NCI-H1105 treated with DMSO at 0.1 percent for 48 hours (cell line): ENCODE measurements at places on chromosomes 6 and 20.

GRCh38 chr6:10084111-10084986, 330.5 kb downstream of the TFAP2A start:
- no peak for DNase-seq

- no peak for DNase-seq
Observed at GRCh38 chr6:158499601-158500000, 60.3 kb upstream of the TMEM181 start.

- no peak for DNase-seq
Observed at GRCh38 chr20:44413575-44414345, 58.3 kb downstream of the HNF4A start.

DNA sequence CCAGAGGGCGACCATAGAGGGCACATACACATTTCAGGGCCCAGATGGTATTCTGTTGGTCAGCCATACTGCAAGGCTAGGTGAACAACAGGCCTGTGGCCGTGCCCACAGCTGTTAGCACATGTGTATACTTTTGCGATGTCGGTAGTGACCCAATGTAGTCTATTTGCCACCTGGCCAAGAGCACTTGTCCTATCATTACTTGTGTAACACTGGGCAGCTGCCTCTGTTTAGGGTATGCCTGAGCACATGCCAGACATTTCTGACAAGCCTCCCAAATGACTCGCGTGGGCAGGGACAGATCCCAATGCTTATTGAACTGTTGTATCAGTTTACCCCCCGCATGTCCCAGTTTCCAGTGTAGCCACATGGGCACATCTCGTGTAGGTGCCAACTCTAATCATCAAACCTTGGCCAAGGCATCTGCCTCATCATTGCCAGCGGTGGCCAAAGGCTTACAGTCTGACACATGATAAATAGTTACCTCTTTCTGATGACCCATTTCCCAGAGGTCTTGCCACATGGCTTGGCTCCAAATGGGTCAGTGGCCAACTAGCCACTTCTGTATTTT, 74.4 kb upstream of the FBXL4 start:
- DNase-seq, result no peak

DNA sequence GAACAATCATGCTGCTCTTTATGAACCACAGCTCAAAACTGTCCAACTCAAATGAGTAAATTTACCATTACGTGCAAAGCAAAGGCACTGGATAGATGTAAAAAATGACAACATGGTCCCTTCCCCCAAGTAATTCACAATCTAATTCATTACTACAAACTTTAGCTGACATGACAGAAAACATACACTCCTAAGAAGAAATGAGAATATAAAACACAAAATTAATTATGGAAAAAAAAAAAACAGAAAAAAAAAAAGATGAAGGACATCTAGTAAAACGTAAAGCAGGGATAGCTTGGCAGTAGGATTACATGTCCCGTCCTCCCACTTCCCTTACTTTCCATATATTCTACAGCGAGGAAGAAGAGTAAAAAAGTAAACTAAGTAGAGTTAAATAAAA, 5.7 kb downstream of the TUBE1 start:
- no peak for DNase-seq

GRCh38 chr20:58044286-58044685, 184.2 kb downstream of the ANKRD60 start:
- DNase-seq, result no peak

DNA sequence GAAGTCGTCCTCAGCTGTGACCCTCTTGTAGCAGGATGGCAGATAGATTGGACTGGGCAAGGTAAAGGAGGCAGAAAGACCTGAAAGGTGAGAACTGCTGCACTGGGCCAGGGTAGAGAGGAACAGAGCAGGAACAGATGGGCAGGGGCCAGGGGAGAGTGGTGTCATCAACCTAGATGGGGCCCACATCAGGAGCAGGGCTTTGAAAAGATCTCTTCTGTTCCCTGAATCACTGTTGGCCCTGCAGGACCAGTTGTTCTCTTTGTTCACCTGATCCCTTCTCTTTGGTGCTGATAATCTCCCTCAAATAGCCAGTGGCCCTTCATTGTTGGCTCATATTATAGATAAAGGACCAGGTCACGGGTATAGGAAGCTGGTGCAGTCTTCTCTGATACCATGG, 59.9 kb downstream of the DTD1 start:
- no peak for DNase-seq

- DNase-seq, result no peak
Observed at GRCh38 chr6:119535332-119535731, 185.8 kb upstream of the MAN1A1 start.

DNA sequence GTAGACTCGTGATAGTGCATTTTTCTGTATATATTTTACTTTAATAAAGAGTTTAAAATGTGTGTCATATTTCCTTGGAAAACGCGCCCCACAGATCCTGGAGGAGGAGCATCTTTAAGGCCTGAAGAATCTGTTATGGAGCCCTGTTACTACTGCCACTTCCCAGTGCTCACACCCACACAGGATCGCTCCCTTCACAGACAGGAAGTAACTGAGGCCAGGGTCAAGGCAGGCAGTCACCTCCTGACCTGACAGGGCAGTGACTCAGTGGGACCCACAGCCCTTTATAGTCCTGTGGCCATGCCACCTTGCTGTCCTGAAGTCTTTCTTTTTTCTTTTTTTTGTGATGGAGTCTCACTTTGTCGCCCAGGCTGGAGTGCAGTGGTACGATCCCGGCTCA, 9.0 kb downstream of the RRBP1 start:
- DNase-seq, result no peak

- peak; percentile 77 for DNase-seq
Observed at GRCh38 chr6:123007885-123008284, 11.8 kb downstream of the CLVS2 start.

DNA sequence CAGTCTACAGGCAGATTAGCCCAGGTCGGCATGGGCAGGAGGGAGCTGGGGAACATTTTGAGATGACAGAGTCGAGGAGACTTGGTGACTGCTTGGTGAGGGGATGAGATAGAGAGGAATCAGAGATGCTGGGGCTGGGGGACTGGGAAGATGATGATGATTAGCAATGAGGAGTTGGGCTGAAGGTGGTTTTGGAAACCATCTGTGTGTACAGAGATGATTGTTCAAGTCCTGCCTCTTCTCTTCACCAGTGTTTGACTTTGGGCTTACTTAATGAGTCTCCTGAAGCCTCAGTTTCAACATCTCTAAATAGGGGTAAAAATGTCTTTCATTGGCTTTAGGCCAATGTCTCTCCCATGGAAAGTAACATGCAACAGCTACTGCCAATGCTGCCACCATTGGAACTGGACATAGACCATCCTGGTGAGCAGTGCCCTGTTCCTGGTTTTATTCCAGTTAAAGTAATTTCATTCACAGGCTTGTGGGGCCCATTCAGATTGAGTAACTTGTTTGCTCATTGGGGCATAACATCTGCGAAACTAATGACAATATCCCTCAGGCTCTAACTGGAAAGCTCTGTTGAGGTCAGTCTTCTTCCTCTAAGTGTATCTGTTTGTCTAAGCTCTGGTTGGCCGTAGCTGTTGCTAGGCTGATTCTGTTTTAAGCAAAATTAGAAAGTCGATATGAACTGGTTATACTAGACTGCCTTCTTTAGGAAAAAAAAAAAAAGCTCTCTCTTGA, 99.1 kb downstream of the ARMC2 start:
- DNase-seq, result no peak

GRCh38 chr20:10972219-10972860, 298.5 kb upstream of the JAG1 start:
- no peak for DNase-seq

DNA sequence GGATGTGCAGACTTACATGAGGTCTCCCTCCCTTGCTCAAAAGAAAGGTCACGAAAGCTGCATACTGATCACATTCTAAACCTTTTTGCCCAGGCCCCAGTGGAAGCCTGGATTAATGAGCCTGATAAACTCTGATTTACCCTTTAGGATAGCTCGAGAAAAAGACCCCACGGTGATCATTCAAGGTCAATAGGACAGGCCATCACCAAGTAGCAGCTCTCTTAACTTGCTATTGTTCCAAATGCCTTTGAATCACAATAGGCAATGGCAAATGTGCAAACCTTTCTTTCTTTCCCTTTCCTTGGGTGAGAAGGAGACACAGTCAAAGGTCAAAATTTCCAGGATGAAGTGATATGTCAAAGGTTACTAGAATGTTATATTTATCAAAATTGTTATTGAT, 327.3 kb downstream of the HDGFL1 start:
- DNase-seq, result no peak

GRCh38 chr6:27507041-27507956, 34.4 kb upstream of the ZNF184 start:
- DNase-seq, result no peak

DNA sequence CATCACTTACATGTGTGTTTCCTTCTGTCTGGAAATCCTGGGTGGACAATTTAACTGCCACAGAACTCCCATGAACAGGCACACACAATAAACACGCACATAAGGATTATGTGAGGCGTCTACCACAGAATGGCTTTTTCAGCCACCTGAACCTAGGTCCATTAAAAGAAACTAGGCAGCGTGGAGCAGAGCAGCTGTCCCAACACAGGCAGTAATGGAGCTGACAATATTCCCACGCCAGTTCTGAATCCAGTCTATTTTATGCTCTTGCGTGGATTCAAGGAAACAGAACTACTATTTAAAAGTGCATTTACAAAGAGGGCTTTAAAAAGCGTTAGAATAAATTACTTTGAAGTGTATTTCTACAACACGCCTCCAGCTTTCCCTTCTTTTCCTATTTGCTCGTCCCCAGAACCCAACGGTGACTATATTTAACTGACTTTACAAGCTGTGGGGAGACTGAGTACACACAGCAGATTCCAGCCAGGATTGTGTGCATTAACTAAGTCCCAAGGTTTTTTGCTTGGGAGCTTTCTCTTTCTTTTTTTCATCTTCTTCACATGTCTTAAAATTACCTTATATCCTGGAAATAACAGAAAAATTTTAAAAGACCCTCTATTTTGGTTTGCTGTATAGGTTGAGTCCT, 95.9 kb downstream of the GMDS start:
- no peak for DNase-seq

DNA sequence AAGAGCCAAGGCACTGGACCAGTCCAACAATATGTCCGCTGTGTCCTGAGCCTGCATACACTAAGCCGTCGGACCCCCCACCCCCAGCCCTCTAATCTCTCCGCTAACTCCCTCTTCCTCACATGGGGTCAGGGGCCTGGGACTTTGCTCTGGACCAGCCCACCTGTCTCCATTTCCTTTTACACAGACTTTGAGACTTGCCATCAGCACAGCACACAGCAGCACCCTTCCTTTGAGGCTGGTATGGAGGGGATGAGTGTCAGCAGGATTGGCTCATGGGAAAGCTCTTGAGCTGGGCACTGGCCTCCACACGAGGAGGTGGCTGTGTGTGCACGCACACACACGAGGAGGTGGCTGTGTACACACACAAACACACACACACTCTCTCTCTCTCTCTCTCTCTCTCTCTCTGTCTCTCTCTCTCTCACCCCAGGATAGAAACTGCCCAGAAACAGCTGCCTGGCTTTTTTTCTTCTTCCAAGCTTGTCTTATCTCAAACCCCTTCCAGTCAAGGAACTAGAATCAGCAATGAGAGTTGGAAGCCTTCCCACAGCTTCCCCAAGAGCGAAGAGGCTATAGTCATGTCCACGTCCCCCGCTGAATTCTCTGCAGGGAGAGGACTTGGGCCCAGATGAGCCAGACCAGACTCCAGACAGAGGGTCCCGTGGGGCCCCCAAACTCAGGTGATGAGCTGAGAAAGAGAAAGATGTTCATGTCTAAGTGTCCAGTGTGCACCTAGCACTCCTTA, 18.6 kb downstream of the SLC9A8 start:
- DNase-seq, result no peak

DNA sequence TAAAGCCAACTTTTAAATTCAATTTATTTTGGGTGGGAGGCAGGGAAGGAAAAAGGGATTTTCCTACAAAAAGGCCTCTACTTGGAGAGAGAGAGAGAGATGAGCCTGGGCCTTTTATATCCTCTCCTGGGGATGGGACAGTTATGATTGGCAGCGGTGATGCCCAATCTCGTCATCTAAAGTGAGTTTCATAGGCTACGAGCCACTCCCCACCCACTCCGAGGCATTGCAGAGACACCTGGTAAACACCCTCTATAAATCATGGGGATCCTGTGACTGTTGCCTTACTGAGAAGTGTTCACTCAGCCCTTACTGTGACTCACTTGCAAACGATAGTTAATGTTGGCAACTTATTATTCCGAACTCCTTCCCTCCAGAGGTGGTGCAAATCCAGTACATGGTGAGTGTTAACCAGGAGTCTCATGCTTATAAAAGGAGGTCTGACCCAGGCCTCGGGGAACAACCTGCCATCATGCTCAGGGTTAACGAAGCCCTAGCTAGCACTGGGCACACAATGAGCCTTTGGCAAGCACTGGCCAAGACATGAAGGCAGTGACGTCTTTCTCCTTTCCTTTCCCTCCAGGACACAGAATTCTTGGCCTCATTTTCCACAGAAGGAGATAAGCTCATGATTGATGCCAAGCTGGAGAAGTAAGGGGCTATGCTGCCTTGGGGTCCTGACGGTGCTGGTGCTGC, 20.5 kb downstream of the BPIFB4 start:
- DNase-seq, result no peak

DNA sequence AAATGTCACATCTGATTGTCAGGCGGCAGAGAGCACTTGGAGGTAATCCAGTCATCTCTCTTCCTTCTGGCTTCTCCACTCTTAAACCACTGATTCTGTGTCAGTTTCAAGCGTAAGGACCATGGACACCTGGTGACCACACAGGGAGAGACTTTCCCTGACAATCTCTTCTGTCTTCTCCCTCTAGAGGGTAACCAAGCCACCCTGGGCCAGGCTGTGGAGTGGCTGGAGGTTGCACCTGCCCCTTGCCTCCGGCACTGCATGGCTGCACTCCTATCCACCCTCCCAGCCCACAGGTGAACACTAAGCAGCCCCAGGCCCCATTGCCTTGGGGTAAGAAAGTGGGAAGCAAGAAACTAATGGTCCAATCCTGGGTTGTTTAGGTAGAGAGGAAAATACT, 78.7 kb downstream of the BFSP1 start:
- no peak for DNase-seq

GRCh38 chr6:168765752-168766151, 324.8 kb downstream of the SMOC2 start:
- no peak for DNase-seq

- DNase-seq, result no peak
Observed at GRCh38 chr6:30800871-30801270, 56.5 kb upstream of the IER3 start.

DNA sequence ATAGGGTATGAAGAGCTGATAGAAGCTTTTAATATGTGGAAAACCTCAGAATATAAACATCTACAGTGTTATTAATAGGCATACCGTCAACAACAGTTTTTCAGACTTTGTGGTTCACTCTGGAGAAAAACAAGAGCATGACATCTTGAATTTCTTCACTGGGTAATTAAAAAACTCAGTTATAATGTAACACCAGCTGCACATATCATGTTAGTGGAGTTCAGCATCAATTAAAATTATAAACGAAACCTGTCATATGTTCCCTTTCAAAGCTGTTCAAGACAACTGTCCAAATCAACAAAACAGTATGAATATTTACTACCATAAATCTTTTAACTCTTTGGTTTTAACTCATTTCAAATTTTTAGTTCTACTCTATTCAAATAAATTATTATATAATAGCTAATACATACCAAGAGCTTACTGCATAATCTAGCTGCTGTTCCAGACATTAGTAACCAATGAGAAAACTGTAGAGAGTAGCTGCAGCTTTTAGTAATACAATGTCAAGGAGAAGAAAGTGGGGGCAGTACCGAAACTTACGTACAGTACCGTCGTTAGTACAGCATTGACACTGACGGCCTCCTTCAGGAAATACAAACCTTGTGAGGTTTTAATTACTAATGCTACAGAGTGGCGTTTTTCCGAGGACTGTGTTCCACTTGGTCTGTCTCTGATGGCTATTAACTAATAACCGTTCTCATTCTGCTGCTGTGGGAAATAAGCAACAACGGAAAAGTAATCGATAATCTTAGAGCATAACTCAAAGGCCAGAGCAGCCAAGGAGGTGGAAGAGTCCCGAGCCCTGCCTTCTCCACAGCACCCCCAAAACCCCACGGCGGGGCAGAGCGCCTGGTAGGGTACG, 532 bp upstream of the PM20D2 start:
- peak; percentile 51 for DNase-seq
